ENCODE measurements at places on chromosomes 16 and 17.

DNA sequence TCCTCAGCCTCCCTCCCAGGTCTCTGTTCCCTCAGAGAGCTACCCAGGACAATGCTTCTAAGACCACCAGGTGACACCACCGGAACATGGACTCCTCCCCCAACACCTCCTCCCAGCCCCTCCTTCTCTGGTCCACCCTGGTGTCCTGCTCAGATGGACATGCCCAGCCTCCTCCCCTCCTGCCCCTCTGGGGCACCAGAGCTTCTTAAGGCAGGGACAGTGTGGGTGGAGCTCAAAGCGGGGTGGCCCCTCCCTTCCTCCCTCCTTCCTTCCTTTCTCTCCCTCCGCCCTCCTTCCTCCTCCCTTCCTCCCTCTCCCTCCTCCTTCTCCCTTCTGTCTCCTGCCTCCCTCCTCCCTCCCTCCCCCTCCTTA, 22.7 kb downstream of the TRPV3 start:
- no peak for ATAC-seq

DNA sequence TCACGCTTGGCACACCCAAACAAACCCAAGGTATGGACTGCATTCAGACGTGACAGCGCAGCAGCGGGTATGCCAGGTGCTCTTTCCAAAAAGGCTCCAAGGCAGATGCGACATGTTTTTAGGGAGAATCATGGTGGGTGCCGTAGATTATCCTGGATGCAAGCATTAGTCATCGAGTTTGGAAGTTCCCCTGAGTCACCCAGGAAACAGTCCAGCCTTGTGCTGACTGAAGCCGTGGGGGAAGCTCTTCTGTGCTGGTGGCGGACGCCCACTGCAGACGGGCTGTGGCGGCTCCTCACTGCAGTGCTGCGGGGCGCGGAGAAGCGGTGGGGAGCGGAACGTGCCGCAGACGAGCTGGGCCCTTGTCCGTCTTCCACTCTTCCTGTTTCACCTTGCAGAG, 13.9 kb downstream of the JPT2 start:
- no peak for ATAC-seq

DNA sequence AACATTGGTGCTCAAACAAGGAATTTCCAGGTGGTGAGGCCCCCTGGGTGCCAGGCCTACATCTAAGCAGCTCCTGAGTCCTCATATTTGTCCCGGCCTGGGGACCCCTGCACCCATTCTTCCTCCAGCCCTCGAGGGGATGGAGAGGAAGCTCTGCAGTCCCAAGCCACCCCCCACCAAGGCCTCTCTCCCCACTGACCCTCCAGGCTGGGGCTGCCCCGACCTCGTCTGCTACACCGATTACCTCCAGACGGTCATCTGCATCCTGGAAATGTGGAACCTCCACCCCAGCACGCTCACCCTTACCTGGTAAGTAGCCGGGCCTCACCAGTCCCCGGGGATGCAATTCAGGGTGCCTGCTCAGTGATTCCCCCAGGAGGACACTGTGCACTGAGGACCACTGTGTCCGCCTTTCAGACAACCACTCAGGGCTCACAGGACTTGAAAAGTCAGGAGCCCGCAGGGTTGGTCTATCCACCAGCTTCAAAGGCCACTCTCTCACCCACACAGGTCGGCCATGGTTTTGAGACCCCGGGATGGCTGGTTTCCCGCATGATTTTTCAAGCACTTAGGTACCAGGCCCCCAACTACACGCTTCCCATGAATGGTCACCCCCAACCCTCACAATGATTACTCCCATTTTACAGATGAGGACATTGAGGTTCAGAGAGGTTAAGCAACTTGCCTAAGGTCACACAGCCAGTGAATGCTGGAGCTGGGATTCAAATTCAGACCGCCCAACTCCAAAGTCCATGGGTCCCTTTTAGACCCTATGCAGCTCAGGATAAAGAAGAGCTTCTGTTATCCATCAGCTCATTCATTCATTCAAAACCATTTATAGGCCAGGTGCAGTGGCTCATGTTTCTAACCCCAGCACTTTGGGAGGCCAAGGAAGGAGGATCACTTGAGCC, 32.4 kb downstream of the IL21R start:
- ATAC-seq: no peak

DNA sequence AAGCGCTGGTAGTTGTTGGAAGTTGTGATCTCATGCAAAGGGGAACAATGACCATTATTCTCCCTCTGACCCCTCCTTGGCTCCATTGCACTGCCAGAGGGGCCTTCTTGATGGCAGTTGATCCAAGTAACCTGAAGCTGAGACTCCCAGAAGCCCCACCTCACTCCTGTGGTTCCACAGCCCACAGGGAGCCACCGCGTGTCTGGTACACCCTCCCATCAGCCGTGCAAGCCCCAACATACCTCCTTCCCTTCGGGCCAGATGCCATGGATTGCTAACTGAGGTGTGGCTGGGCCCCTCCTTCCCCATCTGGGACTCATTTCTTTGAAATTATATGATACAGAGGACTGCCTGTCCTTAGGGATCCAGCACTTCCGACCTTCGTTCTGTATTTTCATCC, 17.8 kb downstream of the SAP30BP start:
- ATAC-seq: no peak

GRCh38 chr16:9847146-9847545, 335.1 kb downstream of the GRIN2A start:
- no peak for ATAC-seq

DNA sequence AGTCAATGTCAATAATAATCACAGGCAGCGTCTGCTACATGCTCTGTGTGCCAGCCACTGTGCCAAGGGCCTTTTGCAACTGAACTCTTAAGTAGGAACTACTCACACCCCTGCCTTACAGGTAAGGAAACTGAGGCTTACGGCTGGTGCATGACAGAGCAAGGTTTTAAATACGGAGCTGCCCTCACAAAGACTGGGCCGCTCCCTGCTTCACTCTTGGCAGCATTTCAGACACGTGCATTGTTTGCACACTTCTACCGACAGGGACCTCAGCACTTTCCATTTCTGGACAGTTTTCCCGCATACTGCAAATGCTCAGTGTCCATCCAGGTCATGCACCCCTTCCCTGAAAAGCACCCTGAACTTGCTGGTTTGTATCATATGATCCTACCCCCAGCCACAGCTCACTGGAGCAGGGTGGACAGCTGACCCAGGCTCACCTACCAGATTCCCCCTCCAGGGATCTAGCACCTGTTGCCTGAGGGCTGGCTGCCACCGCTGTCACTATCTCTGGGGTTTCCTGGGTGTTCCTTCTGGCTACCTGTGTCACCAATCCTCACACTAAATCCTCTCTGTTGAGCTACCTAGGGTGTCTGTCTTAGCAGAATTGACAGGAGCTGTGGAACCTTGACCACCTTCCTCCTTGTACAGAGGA, 142.9 kb downstream of the C16orf78 start:
- ATAC-seq: no peak

- peak; percentile 55 for ATAC-seq
Measured at GRCh38 chr17:27608328-27609230, 22.4 kb upstream of the LGALS9 start.

DNA sequence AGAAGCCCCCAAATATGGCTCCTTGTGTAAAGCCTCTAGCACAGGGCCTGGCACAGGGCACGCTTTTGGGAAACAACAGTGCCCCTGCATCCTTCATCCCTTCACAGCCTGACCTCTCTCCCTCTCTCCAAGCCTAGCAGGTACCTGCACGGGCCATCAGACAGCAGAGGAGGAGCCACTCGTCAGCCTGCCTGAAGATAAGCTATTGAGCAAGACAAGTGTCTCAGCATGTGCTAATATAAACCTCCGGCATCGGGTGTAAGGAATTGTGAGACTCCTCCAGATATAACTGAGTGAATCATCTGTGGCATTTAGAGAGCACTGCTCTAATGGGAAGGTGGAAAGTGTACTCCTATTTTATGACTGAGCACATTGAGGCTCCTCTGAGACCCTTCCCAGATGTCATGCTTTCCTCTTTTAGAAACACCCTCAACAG, 38.3 kb downstream of the TBX4 start:
- ATAC-seq: no peak

DNA sequence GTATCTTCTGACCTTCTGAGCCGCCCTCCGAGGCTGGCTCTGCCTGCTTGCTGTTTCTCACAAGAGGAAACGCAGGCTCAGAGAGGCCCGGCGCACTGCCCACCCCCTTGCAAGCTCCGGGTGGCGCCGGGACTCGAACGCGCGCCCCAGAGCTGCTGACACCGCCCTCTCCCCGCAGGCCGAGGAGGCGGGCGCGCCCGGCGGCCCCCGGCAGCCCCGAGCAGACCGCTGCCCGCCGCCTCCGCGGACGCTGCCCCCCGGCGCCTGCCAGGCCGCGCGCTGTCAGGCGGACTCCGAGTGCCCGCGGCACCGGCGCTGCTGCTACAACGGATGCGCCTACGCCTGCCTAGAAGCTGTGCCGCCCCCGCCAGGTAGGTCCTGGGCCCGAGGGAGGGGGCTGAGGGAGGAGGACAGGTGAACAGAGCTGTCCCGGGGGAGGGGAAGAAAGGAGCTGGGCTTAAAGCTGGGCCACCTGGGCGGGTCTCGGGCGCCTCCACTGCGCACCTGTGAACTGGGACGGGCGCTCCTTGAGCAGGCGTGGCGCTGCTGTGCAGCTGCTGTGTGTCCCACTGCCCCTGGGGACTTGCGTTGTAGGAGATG, 18.2 kb downstream of the WFDC1 start:
- no peak for ATAC-seq

- no peak for ATAC-seq
Measured at GRCh38 chr17:8880466-8880865, 13.0 kb upstream of the PIK3R6 start.

DNA sequence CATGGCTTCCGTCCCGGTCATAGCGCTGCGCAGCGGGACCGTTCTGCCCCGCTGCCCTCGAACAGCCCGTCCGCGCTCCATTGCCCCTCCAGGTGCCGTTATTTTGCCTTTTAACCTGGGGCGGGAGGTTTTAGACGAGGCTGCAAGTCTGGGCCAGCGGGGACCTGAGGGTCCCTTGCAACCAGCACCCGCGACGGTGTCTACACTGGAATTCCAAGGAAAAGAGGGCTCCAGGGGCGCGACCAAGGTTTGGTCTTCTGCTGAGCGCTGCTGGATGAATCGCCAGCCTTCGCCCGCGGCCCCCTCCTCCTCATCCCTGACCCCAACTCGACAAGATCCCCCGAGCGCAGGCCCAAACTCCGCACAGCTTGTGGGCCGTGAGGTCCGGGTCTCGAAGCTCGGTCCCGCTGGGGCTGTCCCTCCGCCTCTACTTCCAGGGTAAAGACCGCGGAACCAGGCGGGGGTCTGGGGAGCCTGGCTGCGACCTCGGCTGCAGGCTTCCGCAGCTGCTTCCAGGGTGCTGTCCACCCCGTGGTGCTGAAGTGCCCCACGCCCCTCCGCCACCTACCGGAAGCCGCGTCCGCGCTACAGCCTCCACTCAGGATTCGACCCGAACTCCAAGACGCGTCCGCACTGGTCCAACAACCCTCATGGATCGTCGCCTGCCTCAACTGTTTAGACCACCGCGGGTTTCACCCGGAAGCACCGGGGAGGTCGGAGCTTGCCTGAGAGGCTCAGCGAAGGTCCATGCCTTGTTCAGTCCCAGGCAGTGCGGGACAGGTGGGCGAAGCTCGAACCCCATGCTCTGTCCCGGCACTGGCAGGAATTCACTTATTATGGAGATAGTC, 10.1 kb upstream of the CA4 start:
- no peak for ATAC-seq

DNA sequence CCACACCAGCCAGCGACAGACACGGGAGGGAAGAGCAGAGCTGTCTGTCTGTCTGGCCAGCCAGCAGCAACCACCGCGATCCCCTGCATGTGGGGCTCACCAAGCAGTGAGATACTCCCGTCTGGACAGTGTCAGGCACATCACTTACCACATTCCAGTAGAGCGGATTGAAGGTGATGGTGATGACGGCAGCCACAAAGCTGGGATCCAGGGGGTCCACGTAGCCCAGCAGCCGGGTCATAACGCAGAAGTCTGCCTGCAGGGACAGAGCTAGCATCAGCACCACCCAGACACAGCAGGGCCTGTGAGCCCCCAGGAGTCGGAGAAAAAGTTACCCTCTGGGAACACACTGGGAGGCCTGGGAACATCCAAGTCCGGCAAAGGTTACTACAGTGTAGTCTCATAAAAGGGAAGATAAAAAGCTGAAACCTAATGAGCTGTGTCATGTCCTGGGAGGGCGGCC, 14.7 kb downstream of the PEMT start:
- no peak for ATAC-seq

- ATAC-seq: peak; percentile 52
Measured at GRCh38 chr17:76527430-76528111, 9.9 kb downstream of the CYGB start.

DNA sequence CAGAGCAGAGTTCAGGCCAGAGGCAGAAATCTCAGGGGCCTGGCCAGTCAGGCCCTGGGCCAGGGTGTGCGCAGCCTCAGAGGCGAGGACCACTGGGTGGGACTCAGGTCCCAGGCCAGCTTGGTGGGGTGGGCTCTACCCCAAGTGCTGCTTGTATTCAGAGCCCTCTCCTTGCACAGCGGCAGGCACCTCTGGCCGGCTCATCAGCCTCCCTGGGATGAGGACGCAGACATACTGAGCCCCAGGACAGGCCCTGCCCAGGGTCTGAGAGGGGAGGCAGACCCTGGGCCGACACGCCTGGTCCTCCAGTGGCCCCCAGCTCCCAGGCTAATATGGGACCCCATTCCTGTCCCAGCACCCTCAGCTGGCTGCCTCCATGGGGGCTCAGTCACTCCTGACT, 7.6 kb upstream of the IL27 start:
- ATAC-seq: no peak

- ATAC-seq: no peak
Measured at GRCh38 chr17:51997723-51998122, 160.8 kb downstream of the CA10 start.

GRCh38 chr16:72987480-72987901, 60.4 kb downstream of the ZFHX3 start:
- ATAC-seq: no peak

DNA sequence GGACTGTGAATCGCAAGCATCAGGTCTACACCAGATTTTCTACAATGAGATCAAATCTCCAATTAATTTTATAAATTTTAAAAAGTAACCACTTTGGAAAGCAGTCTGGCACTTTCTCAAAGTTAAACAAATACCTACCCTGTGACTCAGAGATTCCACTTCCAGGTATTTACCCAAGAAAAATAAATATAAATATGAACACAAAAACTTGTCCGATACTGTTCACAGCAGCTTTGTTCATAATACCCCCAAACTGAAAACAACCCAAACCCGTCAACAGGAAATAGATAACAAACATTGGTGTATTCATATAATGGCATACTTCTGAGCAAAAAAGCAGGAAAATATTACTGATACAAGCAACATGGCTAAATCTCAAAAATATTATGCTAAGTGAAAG, 12.1 kb downstream of the ZDHHC7 start:
- ATAC-seq: no peak

DNA sequence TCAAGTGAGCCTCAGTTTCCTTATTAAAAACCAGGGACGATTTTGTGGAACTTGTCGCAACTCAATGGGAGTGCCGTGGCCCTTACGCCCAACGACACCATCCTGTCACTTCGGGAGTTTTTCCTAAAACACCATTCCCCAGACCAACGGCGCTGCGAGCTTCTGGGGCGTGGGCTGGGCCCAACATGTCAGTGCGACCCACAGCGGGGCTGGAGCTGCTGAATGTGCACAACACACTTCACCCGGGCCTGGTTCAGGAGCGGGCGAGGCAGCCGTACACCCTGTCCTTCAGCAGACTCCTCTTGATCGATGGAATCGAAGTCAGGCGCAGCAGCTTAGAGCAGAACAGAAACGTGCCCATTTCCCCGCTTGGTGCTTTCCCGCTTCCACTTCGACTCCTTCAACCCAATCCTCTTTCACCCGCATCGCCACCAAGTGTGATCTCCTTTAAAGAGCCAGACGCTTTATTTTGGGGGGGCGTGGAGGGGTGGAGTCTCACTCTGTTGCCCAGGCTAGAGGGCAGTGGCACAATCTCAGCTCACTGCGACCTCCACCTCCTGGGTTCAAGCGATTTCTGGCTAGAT, 13.2 kb upstream of the SLC7A5 start:
- ATAC-seq: no peak

GRCh38 chr17:29722411-29723198, 99.9 kb upstream of the CORO6 start:
- peak; percentile 20 for ATAC-seq

Measured in activated CD4-positive, CD25-positive, alpha-beta regulatory T cell treated with anti-CD3 and anti-CD28 coated beads, Interleukin-2, amount 50 U/mL, for 24 hours (primary cell).